A549 treated with Hydrocortisone at 1 μM for 4 hours (cell line): ENCODE measurements at places on chromosomes 5 and 9. TPM values are rescaled to one million over a fixed set of nuclear protein-coding genes. Genes with fewer than 3 reads are reported as not detected.

Gene MLANA
- total RNA-seq: not detected in 5 replicates

Gene SEMA5A
- total RNA-seq: 0.01 TPM in 1 of 5 replicates, not detected in the others

Gene FAM81B
- total RNA-seq: not detected in 5 replicates

Gene NUTM2F
- total RNA-seq: 0.03 TPM in 1 of 5 replicates, not detected in the others

Gene TSPAN17
- total RNA-seq: 59.0 to 64.5 TPM (median 61.5 TPM) in 5 replicates

Gene SLC6A3
- total RNA-seq: 0.62 to 0.97 TPM (median 0.75 TPM) in 5 replicates

Gene VCAN
- 6.7 to 15.0 TPM (median 9.9 TPM) in 5 replicates for total RNA-seq

Gene SLCO6A1
- not detected in 5 replicates for total RNA-seq

Gene PCDHB5
- total RNA-seq: 1.1 to 1.8 TPM (median 1.6 TPM) in 5 replicates

Gene SLC6A18
- total RNA-seq: not detected in 5 replicates

Gene HTR4
- total RNA-seq: not detected in 5 replicates

Gene C5orf58
- total RNA-seq: not detected in 5 replicates

Gene CHSY3
- total RNA-seq: 0.09 to 0.12 TPM (median 0.09 TPM) in 4 of 5 replicates, not detected in the other

Gene STKLD1
- 0.53 to 1.2 TPM (median 0.81 TPM) in 5 replicates for total RNA-seq

Gene PRR7
- 11.3 to 32.8 TPM (median 30.9 TPM) in 5 replicates for total RNA-seq

Gene LCN1
- total RNA-seq: 0.15 to 0.20 TPM in 2 of 5 replicates, not detected in the others

Gene OR1Q1
- not detected in 5 replicates for total RNA-seq
